ENCODE measurements at places on chromosomes 4 and X. TPM values are rescaled to one million over a fixed set of nuclear protein-coding genes. Genes with fewer than 3 reads are reported as not detected.

The VEGFC gene
- total RNA-seq = 25.2 TPM

DNA sequence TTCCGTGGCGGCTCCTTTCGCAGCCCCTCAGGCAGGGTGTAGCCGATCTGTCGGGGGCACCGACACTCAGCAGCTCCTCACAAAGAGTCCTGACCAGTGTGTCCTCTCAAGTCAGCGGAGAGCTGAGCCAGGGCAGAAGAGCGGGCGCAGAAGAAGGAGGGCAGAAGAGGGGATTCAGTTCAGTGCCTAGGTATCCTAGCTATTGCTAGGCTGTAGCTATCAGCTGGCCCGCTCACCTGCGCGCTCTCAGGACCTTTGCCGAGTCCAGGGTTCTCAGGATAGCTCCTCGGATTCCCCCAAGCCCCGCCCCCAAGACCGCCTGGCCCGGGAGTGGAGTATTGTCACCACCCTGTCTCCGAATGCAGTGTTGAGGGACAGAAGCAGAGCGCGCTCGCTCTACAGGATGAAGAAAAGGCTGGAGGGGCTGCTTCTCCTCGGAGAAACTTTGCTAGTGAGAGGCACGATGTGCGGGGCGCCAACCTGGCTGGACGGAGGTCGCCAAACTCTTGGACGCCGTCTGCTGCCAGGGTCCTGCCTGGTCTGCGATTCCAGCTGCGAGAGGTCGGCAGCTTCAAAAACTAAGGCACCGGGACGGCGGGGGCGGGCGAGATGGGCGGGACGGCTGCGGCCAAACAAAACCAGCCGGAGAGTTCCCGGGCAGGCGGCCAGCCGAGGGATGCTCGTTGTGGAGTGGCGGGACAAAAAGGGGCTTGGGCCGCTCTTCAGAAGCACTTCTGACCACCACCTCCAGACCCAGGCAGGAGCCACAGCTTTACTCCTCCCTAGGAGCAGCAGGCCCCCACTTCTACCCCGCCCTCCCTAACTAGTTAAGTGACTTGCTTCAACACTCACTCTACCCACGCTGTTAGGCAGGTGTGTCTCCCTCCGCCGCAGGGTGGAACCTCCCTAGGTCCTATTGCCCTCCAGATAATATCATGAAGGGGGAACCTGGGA is at the start of gene XKRX:
XKRX (minus strand) TSS at position 258 of the 954 bp plus-strand sequence. CDS start 613 bp downstream, outside the sequence.
- no peak within 1 kb of the TSS for H3K27ac ChIP-seq
- peak within 1 kb of the TSS; percentile 78 for H3K4me3 ChIP-seq
- H3K27me3 ChIP-seq = no peaks in the 10 kb centered on the region
- H3K4me1 ChIP-seq = peaks cover 5% of the 10 kb centered on the region

The ZNF518B gene
- total RNA-seq = 35.1 TPM

GRCh38 chrX:23802431-23802830 is 19.5 kb downstream of the SAT1 start:
- H3K36me3 ChIP-seq = no peaks in the 10 kb centered on the region
- H3K27ac ChIP-seq = peak overlapping the region; percentile 28
- no peak overlapping the region for H3K4me3 ChIP-seq
- no peak for DNase-seq
- peaks cover 60% of the 10 kb centered on the region for H3K4me1 ChIP-seq

DNA sequence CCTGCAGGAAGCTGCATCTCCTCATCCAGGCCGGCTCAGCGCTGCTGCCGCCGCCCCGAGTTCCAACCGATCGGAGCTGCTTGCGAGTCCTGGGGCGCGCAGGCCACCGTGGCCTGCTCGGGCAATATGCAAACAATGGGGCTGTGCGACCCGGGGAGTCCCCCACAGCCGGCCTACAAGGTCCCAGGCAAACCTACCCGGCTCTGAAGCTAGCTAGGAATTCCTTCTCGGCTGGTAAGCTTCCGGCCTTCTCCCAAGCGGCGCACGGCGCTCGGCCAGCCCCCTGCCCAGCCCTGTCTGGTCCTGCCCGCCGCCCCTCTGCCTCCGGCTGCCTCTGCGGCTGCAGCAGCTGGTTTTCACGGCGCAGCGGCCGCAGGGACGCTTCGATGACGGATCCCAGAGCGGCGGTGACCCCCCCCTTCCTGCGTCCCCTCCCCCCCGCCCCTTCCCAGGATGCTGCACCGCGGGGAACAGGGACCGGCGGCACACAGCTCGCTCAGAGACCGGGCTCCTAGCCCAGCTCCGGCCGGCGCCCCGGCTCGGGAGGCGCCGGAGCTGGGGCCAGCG is 59.4 kb downstream of the TSC22D3 start:
- H3K27me3 ChIP-seq = no peaks in the 10 kb centered on the region
- peak overlapping the region; percentile 88 for H3K4me3 ChIP-seq
- H3K36me3 ChIP-seq = peaks cover 22% of the 10 kb centered on the region
- H3K27ac ChIP-seq = peak overlapping the region; percentile 98
- DNase-seq = no peak

DNA sequence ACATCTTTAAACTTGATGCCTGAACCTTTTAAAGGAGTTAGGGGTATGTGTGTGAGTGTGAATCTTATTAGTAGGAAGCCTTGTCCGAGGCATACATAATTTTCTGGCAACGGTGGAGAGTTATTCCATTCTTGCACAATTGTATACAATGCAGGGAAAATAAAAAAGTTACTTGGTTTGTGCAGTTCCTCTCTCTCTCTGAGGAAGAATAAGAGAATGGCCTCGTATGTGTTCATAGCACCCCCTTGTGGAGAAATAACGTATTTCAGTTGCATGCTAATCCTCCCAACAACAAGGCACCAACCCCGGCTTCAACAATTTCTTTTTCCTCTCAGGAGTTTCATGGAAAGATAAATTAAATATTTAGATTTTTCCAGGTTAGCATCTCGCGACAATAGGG is 33.7 kb upstream of the FGF13 start:
- no peaks in the 10 kb centered on the region for H3K36me3 ChIP-seq
- H3K27ac ChIP-seq = no peak overlapping the region
- no peak for DNase-seq
- no peaks in the 10 kb centered on the region for H3K4me1 ChIP-seq

DNA sequence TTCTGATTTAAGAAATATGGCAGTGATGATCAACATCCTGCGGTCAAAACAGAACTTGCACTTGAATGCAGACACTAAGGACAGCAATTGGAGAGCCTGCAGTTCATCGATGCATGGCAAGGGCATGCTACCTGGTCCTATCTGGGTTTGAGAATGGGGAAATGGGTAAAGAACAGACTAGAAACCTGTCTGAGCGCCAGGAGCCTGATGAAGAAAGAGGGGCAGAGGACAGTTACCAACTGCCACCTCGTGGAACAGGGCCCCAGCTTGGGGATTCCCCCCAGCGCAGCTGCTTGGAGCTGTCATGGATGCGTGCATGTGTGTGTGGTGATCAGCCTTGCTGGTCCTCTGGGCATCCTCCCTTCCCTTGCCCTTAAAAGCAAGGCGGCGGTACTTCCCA is 30.2 kb upstream of the NKRF start:
- no peaks in the 10 kb centered on the region for H3K27me3 ChIP-seq
- H3K4me1 ChIP-seq = no peaks in the 10 kb centered on the region
- DNase-seq = no peak
- H3K36me3 ChIP-seq = peaks cover 15% of the 10 kb centered on the region
- no peak overlapping the region for H3K4me3 ChIP-seq
- no peak overlapping the region for H3K27ac ChIP-seq

- no peak overlapping the region for H3K27ac ChIP-seq
- H3K4me1 ChIP-seq = peaks cover 16% of the 10 kb centered on the region
- H3K4me3 ChIP-seq = no peak overlapping the region
- peaks cover 8% of the 10 kb centered on the region for H3K27me3 ChIP-seq
Measured at GRCh38 chr4:48944756-48945241, 38.2 kb upstream of the OCIAD2 start.

The HGFAC gene
- 0.28 TPM for total RNA-seq

The MAPK10 gene
- 75.6 TPM for total RNA-seq

DNA sequence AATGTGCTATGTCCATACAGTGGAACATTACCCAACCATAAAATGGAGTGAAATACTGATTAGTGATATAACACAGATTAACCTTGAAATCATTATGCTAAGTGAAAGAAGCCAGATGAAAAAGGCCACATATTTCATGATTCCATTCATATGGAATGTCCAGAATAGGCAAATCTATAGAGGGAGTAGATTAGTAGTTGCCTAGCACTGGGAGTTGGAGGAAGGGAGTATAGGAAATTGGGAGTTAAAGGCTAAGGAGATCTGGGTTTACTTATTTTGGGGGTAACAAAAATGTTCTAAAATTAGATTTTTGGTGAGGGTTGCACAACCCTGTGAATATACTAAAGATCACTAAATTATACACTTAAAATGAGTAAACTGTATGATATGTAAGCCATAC is 26.8 kb downstream of the ENOX2 start:
- H3K4me1 ChIP-seq = peaks cover 55% of the 10 kb centered on the region
- no peak overlapping the region for H3K27ac ChIP-seq
- H3K36me3 ChIP-seq = peaks cover 3% of the 10 kb centered on the region
- no peaks in the 10 kb centered on the region for H3K27me3 ChIP-seq

The DCAF12L1 gene
- not detected for total RNA-seq

DNA sequence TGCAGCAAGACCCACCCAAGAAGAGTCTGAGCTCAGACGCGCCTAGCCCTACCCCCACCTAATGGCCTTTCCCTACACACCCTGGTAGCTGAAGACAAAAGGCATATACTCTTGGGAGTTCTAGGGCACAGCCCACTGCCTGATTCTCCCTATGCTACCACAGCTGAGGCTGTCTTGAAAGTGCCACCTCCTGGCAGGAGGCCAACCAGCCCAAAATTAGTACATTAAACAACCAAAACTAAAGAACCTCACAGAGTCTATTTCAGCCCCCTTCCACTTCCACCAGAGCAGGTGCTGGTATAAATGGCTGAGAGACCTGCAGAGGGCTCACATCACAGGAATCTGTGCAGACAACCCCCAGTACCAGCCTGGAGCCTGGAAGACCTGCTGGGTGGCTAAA is 119.1 kb downstream of the HMGN5 start:
- H3K27ac ChIP-seq = no peak overlapping the region
- no peaks in the 10 kb centered on the region for H3K27me3 ChIP-seq
- DNase-seq = peak; percentile 48
- no peaks in the 10 kb centered on the region for H3K36me3 ChIP-seq
- H3K4me3 ChIP-seq = no peak overlapping the region

- peaks cover 17% of the 10 kb centered on the region for H3K4me1 ChIP-seq
- no peaks in the 10 kb centered on the region for H3K27me3 ChIP-seq
- H3K27ac ChIP-seq = no peak overlapping the region
Measured at GRCh38 chr4:137640838-137641158, 108.5 kb upstream of the PCDH18 start.

DNA sequence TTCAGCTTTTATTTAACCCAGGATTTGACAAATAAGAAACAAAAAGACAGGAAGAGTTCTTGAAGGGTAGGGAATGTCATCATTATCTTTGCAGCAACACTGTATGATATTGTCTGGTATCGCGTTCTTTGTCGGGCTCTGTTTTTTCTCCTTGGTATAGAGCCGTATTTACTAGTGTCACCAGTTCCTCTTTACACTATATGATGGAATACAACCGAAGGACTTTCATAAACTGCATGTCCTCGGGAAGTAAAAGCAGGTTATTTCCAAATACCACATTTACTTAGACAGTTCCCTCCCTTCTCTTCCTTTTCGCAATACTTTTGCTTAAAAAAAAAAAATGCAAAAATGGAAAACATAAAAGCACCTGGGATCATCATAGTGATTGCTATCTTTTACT is 96.6 kb upstream of the IL13RA1 start:
- H3K27ac ChIP-seq = no peak overlapping the region
- no peaks in the 10 kb centered on the region for H3K4me1 ChIP-seq
- peaks cover 5% of the 10 kb centered on the region for H3K36me3 ChIP-seq
- DNase-seq = no peak
- no peaks in the 10 kb centered on the region for H3K27me3 ChIP-seq

- H3K27ac ChIP-seq = no peak overlapping the region
- no peaks in the 10 kb centered on the region for H3K4me1 ChIP-seq
- H3K4me3 ChIP-seq = no peak overlapping the region
Measured at GRCh38 chrX:23118890-23119527, 119.2 kb downstream of the DDX53 start.

All from chondrocyte (in vitro differentiated cells).